ENCODE measurements at places on chromosomes 5 and 9.

GRCh38 chr9:115939065-115939765 is 214.4 kb upstream of the PAPPA start:
- peak; percentile 92 for DNase-seq

GRCh38 chr5:142782976-142783530 is 12.9 kb downstream of the ARHGAP26 start:
- DNase-seq, result no peak

DNA sequence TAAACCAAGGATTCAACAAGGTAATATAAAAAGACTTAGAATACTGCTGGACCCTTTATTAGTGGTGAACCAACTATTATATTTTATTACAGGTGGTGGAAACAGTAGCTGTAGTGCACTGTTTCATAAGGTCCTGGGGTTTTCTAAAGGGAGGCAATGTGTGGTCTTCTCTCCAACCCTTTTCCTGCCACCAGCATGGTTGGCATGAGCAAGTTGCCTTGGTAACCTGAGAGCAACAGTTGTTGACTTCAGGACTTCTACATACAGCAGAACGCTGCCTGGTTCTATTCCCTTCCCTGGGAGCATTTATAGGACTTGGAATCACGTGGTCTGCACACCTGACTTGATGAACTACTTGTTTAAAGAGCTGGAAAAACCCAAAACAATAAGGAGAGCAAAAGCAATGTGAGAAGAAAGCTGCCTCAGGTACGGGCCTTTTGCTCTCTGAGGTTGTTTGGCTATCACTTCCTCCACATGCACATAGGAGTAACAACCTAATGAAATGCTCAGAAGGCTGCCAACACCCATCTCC is 81.1 kb upstream of the RAI14 start:
- DNase-seq, result no peak

DNA sequence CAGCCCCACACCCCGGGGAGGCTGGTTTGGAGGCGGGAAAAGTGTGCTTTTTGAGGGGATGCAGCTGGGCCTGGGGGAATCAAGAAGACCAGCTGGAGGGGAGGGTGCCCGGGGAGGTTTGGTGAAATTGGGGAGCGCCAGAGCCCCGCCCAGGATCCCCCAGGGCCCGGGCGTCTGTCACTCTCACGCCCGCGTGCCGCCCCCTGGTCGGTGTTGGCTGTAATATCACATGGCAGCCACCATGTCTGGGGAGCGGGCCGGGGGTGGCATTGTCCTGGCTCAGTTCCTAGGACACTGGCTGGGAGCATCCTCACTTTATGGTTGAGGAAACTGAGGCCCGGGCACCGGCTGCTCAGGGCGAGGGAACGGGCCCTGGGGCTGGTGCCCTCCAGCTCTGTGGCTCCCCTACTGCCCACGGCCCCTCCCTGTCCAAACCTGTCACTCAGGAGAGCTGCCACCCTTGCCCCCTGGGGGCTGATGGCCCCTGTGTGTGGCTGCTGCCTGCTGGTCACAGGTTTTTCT is 27.5 kb downstream of the ASS1 start:
- no peak for DNase-seq

GRCh38 chr9:24738421-24738961 is 192.8 kb upstream of the IZUMO3 start:
- no peak for DNase-seq

DNA sequence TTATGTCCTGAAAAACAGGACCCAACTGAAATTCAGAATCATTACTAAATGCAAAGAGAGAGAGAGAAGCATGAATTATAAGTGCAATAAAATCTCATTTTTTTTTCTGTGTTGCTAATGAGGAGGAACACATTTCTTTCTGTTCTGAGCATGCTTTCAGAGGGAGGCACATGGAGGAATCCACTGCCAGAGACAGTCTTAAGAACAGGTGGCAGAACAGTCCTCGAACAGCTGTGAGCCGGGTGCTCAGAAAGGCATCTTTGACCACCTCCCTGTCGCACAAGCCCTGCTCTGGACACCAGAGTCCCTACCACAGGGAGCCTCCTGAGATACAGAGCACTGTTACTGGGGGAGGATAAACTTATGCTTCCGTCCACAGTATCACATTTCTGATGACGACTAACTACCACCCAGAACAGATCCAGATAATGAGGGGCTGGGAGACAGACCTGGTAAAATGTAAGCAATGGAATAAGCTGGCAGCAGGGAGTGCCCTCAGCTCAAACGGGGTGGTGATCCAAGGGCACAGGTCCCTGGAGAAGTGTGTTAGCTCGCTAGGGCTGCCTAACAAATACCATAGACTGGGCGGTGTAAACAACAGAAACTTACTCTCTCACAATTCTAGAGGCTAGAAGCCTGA is 134.0 kb downstream of the SLC1A3 start:
- peak; percentile 26 for DNase-seq

GRCh38 chr5:17396247-17396646 is 101.8 kb upstream of the TAF11L2 start:
- DNase-seq, result peak; percentile 77

- DNase-seq, result peak; percentile 59
These were observed 16.1 kb upstream of the CMBL start for GRCh38 chr5:10323588-10324488.

- DNase-seq, result no peak
These were observed 719 bp downstream of the MIGA2 start for GRCh38 chr9:129036923-129037766.

DNA sequence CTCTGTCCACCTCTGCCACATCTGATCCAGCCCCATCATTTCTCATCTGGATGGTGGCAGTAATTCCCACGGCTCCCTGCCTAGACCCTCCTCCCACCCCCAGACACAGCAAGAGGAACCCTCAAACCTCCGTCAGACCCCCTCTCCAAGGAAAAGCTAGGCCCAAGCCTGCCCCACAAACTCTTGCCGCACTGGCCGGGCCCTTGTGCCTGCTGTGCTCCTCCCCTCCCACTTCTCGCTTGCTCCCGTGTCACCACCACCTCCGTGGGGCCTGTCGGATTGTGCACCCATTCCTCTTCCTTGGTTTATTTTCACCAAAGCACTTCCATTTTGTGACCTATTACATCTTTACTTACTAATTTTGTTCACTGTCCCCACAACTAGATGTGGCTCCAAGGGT is 14.2 kb downstream of the BARX1 start:
- DNase-seq, result no peak

- no peak for DNase-seq
These were observed 56.0 kb upstream of the UBTD2 start for GRCh38 chr5:172339264-172340180.

- DNase-seq, result peak; percentile 81
These were observed 1819.8 kb downstream of the MAT2B start for GRCh38 chr5:165325221-165325620.

DNA sequence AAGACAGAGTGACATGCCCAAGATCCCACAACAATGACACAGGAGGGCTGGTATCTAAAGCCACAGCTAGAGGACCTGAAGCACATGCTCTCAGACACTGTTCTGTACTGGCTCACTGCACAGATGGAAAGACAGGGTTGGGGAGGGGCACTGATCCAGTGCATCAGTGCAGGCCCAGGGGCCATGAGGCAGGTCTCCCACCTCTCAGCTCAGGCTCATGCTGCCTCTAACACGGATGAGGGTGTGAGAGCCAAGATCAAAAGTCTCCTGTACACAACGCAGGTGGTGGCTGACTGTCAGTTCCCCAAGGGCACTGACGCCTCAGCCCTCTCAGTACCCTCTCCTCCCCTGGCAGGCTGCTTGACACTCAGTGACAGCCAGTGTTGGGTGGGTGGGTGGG is 10.9 kb downstream of the RAPGEF1 start:
- DNase-seq, result no peak

DNA sequence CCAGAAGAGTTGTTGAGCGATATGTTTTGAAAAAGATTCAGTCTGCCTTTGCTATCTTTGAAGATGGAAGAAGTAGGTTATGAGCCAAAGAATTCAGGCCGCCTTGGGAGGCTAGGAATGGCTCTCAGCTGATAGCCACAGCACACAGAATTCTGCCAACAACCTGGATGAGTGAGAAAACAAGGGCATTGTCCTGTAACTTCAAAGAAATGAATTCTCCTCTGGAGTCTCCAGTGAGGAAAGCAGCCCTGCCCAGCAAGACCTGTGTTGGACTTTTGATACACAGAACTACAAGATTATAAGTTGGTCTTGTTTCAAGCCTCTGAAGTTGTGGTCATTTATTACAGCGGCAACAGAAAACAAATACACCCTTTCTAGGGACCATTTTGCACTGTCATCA is 509.9 kb upstream of the ZNF608 start:
- DNase-seq, result no peak

- no peak for DNase-seq
These were observed 6.6 kb upstream of the OTULINL start for GRCh38 chr5:14574891-14575508.

DNA sequence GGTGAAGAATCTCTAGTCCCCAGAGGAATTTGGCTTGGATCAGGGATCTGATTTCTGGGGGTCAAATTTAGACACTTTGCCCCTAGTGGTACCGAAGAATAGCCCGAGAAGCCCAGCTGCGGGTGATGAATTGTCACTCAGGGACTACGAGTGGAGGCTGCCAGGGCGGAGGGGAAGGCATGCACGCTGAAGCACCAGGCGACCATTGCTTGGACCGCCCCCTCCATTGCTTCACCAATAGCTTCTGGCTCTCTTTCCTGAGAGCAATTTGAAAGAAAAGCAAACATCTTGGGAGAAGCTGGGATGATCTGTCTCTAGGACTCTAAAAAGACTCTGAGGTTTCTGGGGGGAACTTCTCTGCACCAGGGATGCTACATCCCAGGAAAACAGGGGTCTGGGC is 137.6 kb downstream of the CRB2 start:
- no peak for DNase-seq

All from fibroblast of the aortic adventitia (primary cell).